ENCODE measurements at places on chromosomes 3 and 15.

- DNase-seq: no peak
These were observed 118.3 kb upstream of the KCNH8 start for GRCh38 chr3:19029837-19030521.

DNA sequence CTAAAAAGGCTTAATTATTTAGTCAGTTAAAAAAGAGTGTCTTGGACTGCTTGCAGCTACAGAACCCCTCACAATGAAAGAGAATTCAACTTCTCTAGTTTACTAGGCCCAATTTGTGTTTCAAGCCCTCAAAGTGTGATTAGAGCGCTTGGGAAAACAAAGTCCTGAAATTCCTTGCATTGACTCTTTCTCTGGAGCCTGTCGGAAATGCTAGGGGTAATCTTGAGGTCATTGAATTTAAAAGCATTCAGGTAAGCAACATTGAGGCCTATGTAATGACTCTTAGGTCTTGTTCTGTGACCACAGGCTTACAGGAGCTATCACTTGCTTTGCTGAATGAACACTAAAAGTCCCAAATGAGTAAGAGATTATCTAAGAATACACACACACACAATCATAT is 186.0 kb downstream of the NLGN1 start:
- DNase-seq: no peak

DNA sequence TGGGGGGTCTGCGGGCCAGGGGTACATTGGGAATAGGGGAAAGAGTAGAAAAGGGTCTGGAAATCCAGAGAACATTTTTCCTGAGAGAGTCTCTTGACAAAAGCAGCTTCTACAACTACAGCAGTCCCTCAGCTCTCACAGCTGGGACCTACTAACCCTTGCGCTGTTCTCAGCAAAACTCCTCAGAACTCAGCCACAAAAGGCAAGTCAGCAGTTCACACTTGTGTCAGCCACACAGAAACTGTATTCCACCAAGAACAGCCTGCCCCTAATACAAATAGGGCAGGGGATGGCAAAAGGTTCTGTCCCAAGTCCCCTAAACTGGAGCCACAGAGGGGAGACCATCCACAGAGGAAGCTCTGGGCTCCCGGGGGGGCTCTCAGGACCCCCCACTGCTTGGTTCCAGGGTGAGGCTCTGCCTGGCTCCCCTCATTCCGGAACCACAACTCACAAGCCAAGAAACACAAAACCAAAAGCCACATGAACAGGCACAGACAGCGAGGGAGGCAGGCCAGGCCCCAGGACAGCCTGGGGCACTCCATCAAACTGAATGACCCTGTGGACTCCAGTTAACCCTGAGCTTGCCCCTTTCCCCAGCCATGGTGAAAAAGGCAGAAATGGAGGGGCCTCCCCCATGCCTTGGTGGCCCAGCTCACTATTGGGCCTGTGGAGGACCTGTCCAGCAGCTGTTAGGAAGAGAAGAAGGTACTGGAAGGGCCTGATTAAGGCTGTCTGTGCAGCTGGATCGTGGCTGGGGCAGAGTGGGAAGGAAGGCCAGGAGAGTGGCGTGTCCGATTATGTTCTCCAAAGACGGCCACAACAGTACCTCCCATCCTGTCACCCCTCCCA is 162.0 kb downstream of the CHSY1 start:
- DNase-seq: no peak

- no peak for DNase-seq
These were observed 41.2 kb downstream of the RLBP1 start for GRCh38 chr15:89179966-89180875.

GRCh38 chr3:126467611-126467955 is 8.1 kb downstream of the ZXDC start:
- no peak for DNase-seq

GRCh38 chr3:56025326-56025725 is 442.9 kb downstream of the ERC2 start:
- no peak for DNase-seq

DNA sequence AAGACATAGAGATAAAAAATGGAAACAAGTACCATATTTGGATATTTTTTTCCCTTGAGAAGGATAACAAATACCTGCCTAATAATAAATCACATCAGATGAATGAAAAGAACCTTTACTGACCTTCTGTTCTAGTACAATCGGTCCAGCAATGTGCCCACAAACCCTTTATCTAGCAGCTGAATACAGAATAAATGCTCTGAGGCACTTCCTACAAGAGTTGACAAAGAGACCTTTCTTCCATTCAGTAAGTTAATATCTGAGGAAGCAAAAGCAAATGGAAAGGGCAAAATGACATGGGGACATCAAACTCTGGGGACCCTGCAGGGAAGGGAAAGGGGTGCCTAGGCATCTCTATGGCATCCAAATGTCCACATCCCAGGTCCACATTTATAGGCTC is 115.8 kb downstream of the NEK10 start:
- no peak for DNase-seq

Measured in NCI-H460 (cell line).